NCI-H524 treated with DMSO at 0.1 percent for 48 hours (cell line): ENCODE measurements at places on chromosomes 1 and 21.
A peak's percentile ranks its signal among the peaks of the same experiment; 100 is the strongest.

GRCh38 chr1:155068599-155068998, 5.1 kb downstream of the EFNA4 start:
- DNase-seq: no peak

- DNase-seq: no peak
Observed at GRCh38 chr1:43313771-43314170, 13.0 kb downstream of the TIE1 start.

DNA sequence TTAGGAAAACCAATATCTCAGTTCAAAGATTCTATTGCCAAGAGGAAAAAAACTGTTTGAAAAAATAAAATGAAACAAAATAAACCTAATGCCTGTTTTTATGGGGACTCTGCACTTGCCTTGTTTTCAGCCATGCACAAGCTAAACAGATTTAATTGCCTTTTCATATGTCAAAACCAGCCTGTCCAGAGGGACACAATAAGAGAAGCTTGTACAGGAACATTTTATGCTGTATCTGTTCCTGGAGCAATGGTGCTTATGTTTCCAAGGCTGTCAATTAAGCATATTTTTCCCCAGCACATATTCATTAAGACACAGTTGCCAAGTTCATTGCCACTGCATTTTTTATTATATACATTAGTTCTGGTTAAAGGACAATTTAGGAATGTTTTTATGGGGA, 470.9 kb downstream of the LRRIQ3 start:
- no peak for DNase-seq

DNA sequence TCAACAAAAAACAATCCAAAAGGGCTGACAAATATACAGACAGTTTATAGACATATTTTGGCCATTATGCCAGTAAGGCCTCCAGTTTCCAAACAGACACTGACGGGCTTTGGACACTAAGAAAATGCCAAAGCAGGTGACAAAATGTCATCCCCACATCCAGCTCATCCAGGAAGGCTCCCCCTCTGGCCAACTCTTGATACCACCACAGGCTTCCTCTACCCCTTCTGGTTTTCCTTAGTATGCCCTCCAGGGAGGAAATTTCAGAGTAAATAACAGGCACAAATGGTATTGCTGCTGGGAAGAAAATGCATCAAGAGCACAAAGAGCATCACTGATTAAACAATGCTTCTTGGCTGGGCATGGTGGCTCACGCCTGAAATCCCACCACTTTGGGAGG, 225.3 kb downstream of the VAV3 start:
- DNase-seq: no peak

DNA sequence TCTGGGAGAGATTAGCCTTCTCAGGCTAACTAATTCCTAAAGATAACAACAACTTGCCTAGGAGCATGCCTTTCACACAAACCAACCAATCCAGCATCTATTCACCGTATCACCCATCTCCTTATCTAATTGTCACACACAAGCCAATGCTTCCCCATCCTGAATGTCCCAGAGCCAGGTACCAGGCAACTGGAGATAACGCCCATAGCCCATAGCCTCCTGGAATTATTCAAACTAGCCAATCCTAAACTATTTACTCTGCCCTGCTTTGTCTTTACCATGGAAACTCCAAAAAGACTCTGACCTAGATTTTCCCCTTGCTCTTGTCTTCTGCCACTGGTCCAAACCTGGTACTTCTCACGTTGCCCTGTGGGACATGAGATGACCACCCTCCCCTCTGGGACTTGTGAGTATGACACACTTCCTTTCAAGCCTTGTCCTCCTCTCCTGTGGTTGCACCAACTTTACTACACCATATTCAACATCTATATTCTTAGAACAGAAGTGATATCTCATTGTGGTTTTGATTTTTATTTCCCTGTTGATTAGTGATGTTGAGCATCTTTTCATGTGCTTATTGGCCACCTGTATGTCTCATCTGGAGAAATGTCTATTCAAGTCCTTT, 8.8 kb upstream of the ATG4C start:
- DNase-seq: no peak

GRCh38 chr21:44273046-44273445, 11.3 kb upstream of the DNMT3L start:
- no peak for DNase-seq

GRCh38 chr1:40315239-40315794, 1.8 kb downstream of the COL9A2 start:
- no peak for DNase-seq

- no peak for DNase-seq
Observed at GRCh38 chr1:93013145-93014065, 52.1 kb upstream of the DIPK1A start.

- no peak for DNase-seq
Observed at GRCh38 chr1:203630697-203631096, 4.1 kb downstream of the ATP2B4 start.

DNA sequence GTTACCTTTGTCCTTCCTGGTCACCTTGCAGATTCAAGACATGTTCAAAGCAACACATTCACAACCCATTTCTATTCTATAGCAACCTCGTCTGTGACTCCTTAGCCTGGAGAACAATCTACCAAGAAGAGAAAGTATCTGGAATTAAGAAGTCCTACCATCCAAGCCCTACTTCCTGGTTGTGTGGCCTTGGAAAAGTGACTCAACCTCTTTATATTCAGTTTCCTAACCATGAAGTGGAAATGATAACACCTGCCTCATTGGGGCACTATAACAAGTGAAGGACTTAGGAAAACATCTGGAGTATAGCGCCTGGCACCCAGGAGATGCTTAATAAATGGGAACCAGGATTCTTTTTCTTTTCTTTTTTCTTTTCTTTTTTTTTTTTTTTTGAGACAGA, 36.5 kb upstream of the SRRM1 start:
- DNase-seq: no peak

- DNase-seq: no peak
Observed at GRCh38 chr1:57017717-57018116, 51.9 kb upstream of the C8B start.

GRCh38 chr21:21385404-21385803, 387.2 kb downstream of the NCAM2 start:
- DNase-seq: no peak

- DNase-seq: no peak
Observed at GRCh38 chr1:203628201-203629015, 1.8 kb downstream of the ATP2B4 start.

DNA sequence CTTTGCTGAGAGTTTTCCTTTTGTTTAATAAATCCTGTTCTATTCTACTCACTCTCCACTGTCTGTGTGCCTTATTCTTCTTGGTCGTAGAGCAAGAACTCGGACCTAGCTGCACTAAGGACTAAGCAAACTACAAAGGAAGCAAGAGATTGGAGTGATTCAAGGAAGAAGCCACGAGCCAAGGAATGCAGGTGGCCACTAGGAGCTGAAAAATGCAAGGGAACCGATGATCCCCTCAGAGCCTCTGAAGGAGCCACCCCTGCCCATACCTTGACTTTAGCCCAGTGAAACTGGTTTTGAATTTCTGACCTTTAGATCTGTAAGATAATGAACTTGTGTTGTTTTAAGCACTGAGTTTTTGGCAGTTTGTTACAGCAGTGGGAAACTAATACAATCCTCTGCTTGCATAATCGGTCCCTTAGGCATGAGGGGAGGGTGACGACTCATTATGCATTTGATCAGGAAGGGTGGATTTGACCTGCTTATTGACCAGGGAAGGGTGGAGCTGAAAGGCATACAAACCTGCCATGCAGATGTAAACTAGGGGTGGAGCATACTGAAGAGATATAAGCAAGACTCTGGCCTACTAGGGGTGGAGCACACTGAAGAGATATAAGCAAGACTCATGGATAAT, 6.2 kb upstream of the CA6 start:
- DNase-seq: no peak

DNA sequence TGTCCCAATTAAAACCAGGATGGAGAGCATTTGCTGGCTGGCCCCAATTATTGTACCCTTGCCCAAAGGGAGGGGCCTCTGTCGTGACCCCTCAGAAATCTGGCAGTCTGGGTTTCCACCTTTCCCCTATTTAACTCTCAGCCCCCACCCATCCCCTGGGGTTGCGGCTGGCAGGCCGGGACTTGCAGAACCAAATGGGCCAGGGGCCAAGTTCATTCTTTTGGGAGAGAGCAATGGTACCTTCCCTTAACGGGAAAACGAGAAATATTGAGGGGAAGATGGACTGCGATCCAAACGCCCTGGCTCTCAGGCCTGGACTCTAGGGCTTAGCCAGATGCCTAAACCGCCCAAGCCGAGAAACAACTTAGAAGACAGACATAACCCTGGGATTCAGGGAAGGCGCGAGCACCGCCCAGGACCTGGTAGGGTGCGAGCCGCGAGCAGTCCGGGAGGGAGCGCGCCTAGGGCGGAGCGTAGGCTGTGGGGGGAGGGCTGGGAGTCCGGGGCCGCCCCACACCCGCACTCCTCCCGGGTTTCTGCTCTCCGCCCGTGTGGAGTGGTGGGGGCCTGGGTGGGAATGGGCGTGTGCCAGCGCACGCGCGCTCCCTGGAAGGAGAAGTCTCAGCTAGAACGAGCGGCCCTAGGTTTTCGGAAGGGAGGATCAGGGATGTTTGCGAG, at the start of gene SLC27A3:
TSS of gene SLC27A3 (plus strand) at position 628 of the 678 bp plus-strand sequence. CDS start 91 bp downstream, outside the sequence.
- DNase-seq: no peak

- peak; percentile 23 for DNase-seq
Observed at GRCh38 chr1:230307213-230307612, 118.9 kb downstream of the PGBD5 start.

GRCh38 chr1:67214420-67215174, 48.3 kb downstream of the IL23R start:
- DNase-seq: no peak

- no peak for DNase-seq
Observed at GRCh38 chr1:16628361-16629111, 15.2 kb upstream of the NBPF1 start.

DNA sequence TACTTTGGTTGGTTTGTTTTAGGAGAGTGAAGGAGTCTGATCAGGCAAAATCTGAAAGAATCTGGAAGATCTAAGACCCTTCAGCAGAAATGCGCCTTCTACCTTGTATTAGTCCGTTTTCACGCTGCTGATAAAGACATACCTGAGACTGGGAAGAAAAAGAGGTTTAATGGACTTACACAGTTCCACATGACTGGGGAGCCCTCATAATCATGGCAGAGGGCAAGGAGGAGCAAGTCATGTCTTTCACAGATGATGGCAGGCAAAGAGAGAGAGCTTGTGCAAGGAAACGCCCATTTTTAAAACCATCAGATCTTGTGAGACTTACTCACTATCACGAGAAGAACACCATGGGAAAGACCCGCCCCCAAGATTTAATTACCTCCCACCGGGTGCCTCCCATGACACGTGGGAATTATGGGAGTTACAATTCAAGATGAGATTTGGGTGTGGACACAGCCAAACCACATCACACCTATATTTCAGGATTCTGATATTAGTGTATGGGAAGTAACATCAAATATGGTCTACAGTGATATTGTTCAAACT, 99.3 kb downstream of the GLUL start:
- DNase-seq: no peak
